Activated CD4-positive, alpha-beta T cell treated with anti-CD3 and anti-CD28 coated beads, Interleukin-2, Interleukin-6, amounts not matched to agents 100 ng/mL and 50 ng/mL, durations not matched to agents 16 hours and 8 hours (primary cell): ENCODE measurements at places on chromosomes 6 and 20.

GRCh38 chr20:22511943-22512910, 72.1 kb downstream of the FOXA2 start:
- no peak for DNase-seq

- no peak for DNase-seq
These were observed 29.0 kb downstream of the PCK1 start for GRCh38 chr20:57589728-57590484.

DNA sequence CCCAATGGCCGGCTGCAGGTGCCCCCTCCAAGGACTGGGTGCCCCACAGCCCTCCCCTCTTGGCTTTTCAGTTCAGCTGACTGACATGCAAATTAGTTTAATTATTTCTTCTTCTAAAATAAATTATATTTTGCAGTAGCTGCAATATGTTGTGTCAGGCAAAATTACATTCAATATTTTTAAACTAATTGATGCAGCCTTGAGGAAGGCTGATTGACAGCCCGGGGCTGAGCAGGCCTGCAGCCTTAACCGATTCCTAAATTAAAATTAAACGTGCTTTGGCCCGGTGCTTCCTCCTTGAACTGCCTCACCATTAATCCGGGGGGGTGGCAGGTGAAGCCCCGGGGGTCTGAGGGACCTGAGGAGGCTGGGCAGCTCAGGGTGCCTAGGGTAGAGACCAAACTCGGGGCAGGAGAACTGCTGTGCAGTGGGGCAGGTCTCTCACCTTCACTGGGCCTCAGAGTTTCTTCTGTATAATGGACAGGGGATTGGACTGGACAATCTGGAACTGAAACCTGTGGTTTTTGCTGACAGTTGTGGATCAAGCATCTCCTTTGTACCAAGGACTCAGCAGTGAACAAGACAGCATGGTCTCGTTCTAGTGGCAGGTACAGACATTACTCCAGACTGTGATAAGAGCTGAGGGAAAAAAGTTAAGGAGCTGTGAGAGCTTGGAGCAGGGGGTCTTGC, 72.5 kb downstream of the CD40 start:
- no peak for DNase-seq

GRCh38 chr6:153960281-153960680, 78.8 kb upstream of the OPRM1 start:
- DNase-seq, result no peak

DNA sequence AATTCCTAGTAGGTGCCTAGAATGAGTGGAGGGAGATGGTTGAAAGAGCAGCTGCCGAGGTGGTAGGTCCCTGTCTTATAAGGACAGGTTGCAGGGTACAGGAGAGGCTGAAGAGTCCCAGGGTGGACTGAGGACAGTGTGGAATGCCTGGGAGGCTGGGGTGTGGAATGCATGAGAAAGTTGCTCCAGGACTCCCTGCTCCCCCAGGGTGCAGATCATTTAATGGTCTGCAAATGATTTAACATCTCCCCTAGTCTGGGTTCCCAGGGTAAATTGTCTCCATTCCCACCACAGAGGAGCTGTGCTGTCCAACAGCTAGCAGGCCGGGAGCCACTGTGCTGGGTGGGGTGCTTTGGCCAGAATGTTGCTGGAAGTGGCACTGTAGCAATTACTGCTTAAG, 76.0 kb downstream of the CD83 start:
- DNase-seq, result no peak

DNA sequence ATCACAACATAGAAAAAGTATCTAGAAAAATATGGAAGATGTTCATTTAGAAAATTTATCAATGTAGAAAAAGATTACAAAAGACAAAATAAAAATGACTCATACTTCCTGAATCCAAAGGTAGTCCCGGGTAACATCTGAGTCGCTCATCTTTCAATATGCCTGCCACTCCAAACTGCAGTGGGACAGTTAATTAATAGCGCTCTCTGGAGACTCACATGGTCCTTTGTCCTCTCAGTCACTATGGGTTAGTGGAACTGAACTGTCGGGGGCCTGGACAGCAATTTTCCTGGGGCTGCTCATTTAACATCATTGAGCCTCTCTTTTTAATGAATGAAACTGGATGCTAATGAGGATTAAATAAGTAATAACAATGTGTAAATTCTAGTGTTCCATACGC, 103.4 kb downstream of the MAP3K4 start:
- no peak for DNase-seq

DNA sequence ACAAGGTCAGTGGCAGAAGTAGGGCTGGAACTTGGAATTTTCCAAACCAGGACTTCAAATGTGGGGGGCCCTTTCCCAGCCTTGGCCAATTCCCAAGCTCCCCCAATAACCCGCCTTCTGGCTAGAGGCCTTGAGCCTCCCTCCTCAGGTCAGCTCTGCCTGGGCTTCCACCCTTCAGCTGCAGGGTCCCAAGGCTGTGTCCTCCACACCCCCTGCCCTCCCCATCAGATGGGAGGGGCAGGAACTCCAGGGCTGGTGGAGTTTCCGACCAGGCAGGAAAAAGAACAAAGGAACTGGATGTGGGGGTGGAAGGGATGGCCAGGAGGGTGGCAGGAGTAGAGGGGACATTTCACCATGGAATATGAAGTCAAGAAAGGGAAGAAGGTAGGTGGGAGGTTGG, at the start of gene CCM2L:
Gene CCM2L (plus strand): TSS at position 338 of the 400 bp plus-strand sequence. CDS start 17 bp downstream, at position 355.
- no peak for DNase-seq

- no peak for DNase-seq
These were observed 36.1 kb downstream of the DSE start for GRCh38 chr6:116406678-116407345.

- DNase-seq, result no peak
These were observed 174.8 kb downstream of the SASH1 start for GRCh38 chr6:148517470-148517869.

DNA sequence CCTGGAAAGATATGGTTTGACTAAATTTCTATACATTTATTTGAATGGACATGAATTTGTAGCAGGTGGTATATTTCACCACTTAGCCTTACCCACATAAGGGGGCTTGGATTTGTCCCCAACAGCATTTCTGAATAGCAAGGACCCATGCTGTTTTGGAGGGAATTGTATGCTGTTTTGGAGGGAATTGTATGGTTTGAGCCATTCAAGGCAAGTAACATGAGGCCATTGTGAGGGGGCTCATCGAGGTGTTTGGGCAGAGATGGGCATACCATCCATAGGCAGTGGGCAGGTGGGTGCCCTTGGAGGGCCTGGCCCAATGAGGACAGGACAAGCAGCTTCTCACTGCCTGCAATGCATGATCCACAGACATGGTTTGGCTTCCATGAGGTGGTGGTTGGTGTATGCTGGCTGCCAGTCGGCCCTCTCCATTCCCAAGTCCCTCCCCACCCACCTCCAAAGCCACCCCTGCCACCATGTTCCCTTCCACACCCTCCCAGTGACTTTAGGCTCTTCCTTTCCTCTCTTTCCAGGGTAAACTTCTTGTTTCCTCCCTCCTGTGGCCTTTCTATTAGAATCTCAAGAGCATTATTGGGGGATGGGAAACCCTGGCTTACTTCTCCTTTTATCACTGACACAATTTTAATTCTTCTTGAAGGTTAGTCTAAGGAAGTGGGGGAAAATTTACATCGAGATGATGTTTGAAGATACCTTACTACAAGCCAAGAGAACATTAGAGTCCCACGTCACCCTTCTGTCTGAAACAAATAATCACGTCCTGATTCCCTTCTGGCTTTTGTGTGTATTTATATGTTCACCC, 13.2 kb upstream of the PXDC1 start:
- no peak for DNase-seq

GRCh38 chr6:157708239-157708638, 114.8 kb upstream of the SNX9 start:
- DNase-seq, result no peak

- no peak for DNase-seq
These were observed 192.2 kb downstream of the GJA10 start for GRCh38 chr6:90086517-90086916.

GRCh38 chr6:145848541-145848940, 33.9 kb upstream of the FBXO30 start:
- DNase-seq, result no peak

GRCh38 chr20:50537546-50538201, 27.5 kb downstream of the PTPN1 start:
- DNase-seq, result no peak

GRCh38 chr20:46411637-46412036, 5.2 kb upstream of the ELMO2 start:
- no peak for DNase-seq

DNA sequence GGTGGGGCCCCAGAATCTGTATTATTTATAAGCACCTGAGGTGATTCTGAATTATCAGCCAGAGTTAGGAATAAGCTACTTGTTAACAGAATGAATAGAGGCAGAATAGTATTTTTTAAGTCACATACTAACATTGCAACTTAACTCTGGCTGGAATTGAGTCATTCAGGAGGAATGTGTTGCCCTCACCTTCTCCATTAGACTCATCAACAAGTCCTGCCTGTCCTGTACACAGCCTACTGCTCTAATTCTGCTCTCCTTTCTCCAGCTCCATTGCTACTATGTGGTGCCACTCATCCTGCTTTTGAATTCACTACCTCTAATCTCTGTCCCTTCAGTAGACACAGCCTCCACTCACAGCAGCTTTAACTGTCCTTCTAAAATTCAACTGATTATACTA, 669.4 kb downstream of the DHX35 start:
- DNase-seq, result no peak

- no peak for DNase-seq
These were observed 44.8 kb downstream of the TTI1 start for GRCh38 chr20:37988306-37988954.

- DNase-seq, result no peak
These were observed 32.1 kb downstream of the PKIG start for GRCh38 chr20:44614525-44614924.

DNA sequence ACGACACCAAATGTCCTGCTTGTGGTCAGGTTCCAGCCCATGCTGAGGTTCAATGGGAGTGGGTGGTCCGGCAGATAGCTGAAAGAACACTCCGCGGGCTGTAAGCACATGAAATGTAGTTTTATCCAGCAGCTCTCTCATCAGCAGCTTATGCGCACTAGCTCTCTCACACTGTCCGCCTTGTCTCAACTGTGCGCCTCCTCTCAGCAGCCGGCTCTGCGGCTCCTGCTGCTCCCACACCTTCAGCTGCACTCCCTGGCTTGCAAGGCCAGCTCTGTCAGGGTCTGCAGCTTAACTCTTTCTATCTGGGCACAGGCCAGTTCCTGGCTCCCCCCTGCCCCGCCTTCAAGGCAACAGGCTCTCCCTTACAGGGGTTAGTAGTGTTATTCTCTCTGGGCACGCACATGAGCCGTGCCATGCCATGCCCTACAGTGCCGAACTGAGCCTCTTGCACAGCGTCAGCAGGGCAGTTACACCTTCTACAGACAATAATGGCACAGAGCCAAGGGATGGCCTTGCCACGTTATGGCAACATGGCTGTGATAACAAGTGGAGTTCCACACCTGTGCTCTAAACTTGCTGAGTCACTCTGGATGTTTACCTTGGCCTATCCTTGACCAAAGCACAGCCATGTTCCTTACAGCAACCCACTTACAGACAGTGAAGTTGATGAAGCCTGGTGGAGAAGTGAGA, 84.0 kb upstream of the LRFN2 start:
- no peak for DNase-seq

DNA sequence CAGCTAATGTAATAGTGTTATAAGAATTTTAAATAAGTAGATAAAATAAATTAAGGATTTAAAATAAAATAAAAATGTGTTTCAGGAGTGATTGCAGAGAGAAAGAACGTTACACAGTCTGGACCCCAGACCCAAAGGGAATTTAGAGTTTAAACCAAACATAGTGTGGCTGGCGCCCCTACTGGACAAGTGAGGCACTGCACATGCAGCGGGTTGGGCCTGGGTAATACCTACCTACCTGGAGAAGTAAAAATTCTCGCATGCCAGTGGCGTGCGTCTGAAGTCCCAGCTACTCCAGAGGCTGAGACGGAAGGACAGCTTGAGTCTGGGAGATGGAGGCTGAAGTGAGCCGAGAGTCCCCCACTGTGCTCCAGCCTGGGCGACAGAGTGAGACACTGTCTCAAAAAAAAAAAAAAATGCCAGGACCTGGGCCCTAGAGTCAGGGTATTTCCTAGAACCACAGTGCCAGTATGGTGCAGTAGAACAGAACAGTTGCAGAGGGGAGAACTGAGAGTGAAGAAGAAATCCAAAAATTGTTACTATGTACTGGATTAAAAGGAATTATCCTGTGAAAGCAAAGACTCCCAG, 71.4 kb upstream of the TCF21 start:
- peak; percentile 42 for DNase-seq

DNA sequence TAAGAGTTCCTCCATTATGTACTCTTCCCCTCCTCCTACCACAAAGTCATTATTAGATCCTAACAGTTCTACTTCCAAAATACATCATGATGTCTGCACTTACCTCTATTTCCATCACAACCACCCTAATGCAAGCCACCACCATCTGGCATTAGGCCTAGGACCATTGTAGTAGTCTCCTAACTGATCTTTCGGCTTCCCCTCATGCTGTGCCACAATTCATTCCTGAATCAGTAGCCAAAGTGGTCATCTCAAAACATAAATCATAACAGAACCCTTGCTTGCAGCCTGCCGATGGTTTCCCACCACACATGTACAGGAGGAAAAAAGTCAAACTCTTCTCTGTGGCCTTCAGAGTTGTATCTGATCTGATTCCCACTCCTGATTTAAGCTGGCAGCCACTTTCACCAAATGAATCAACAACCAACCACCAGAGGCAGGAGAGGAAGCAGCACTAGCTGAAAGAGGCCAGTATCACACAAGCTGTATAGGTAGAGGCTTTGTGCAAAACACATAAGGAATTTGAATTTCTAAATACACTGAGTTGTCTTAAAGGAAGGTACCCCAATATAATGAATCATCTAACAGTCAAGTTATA, 26.1 kb downstream of the FAM184A start:
- peak; percentile 90 for DNase-seq

DNA sequence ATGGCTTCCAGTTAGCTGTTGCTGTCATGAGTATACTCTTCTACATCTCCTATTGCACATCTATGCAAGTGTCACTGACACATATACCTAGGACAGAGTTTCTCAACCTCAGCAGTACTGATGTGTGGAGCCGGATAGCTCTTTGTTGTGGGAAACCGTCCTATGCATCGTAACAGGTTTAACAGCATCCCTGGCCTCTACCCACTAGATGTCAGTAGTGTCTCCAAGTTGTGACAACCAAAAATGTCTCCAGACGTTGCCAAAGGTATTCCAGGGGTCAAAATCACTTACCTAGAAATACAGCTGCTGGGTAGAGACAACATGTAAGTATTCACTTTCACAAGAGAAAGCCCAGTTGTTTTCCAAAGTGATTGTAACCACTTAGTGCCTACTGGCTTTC, 637.6 kb downstream of the RNF144B start:
- DNase-seq, result peak; percentile 1

GRCh38 chr6:20605581-20605980, 71.3 kb downstream of the CDKAL1 start:
- no peak for DNase-seq

GRCh38 chr20:3223994-3224680, 14.8 kb downstream of the ITPA start:
- DNase-seq, result no peak

DNA sequence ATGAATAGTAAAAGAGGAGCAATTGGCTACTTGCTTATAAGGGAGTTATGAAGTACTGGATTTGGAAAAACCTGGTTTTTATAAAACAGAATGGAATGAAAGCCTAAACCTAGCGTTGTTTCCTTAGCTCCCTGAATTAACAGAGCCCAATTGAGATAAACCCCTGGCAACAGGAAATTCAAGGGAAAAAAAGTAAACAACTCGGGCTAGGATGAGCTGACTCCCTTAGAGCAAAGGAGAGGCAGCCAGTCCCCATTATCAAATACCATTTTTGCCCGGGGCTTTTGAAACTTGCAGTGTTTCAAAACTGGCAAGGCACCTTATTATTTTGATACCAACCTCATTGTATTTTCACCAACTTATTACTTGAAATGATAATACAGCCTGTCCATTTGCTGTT, 587.5 kb downstream of the CD109 start:
- no peak for DNase-seq
